ENCODE measurements at places on chromosomes 12 and 14. TPM values are rescaled to one million over a fixed set of nuclear protein-coding genes. Genes with fewer than 3 reads are reported as not detected.

Gene LPAR5
- 4.1 TPM for total RNA-seq

Gene CMA1
- total RNA-seq, result not detected

Gene PRR4
- 3.0 TPM for total RNA-seq

DNA sequence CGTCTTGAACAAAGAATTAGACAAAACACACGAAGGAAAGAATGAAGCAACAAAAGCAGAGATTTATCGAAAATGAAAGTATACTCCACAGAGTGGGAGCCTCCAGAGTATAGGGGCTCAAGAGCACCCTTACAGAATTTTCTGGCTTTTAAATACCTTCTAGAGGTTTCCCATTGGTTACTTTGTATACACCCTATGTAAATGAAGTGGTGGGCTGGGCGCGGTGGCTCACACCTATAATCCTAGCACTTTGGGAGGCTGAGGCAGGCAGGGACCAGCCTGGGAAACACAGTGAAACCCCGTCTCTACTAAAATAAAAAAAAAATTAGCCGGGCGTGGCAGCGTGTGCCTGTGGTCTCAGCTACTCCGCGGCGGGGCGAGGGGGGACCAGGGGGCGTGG, 13.1 kb upstream of the DNM1L start:
- no peak for DNase-seq

DNA sequence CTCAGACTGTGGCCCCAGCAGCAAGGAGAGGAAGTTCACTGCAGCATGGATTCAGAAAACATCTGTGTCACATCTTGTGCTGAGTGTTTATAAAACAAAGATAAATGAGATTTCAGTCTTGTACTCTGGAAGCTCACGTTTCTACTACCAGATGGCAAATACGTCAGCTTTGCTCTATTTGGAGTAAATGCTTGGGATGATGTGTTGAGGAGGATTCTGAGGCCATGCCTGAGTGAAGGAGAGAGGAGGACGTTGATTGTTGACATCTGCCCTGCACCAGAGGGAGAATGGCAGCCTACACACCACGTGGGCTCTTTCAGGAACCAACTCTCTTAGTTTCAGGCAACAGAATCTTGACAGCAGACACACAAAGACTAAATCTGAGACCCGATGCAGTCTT, 188.9 kb downstream of the TMEM132C start:
- no peak for DNase-seq

Measured in activated T-cell treated with anti-CD3 and anti-CD28 coated beads, Interleukin-2, amount 50 U/mL, for 72 hours (primary cell).